ENCODE measurements at places on chromosomes 6 and 20. TPM values are rescaled to one million over a fixed set of nuclear protein-coding genes. Genes with fewer than 3 reads are reported as not detected.

- H3K4me3 ChIP-seq: no peak overlapping the region
- DNase-seq: no peak
- H3K4me1 ChIP-seq: peaks cover 66% of the 10 kb centered on the region
- H3K36me3 ChIP-seq: peaks cover 3% of the 10 kb centered on the region
- H3K27me3 ChIP-seq: no peaks in the 10 kb centered on the region
These were observed 37.3 kb downstream of the PREX1 start for GRCh38 chr20:48790473-48791003.

- H3K4me3 ChIP-seq: no peak overlapping the region
- peaks cover 2% of the 10 kb centered on the region for H3K4me1 ChIP-seq
- no peak for DNase-seq
- no peak overlapping the region for H3K27ac ChIP-seq
- H3K27me3 ChIP-seq: no peaks in the 10 kb centered on the region
These were observed 82.7 kb downstream of the JAG1 start for GRCh38 chr20:10590950-10591671.

DNA sequence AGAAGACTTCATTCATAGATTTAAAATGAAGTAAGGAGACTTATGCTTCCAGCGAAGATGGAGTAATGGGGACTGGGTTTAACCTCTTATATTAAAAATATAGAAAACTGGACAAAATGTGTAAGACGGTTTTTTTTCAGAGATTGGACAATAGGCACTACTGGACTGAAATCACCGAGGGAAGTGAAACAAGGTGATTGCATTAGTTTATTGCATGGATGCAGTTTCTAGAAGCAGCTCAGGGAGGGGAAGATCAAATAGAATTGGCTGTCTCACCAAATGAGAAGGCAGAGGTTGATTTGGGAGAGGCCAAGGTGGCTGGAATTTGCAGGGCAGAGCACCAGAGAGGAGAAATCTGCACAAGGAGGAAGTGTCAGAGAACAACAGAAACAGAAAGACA, 162.6 kb downstream of the DNAH8 start:
- H3K27ac ChIP-seq: no peak overlapping the region
- peaks cover 11% of the 10 kb centered on the region for H3K27me3 ChIP-seq
- H3K4me3 ChIP-seq: no peak overlapping the region
- H3K36me3 ChIP-seq: no peaks in the 10 kb centered on the region
- no peaks in the 10 kb centered on the region for H3K4me1 ChIP-seq

- no peaks in the 10 kb centered on the region for H3K36me3 ChIP-seq
- peaks cover 9% of the 10 kb centered on the region for H3K4me1 ChIP-seq
- peak; percentile 21 for DNase-seq
- H3K4me3 ChIP-seq: no peak overlapping the region
- H3K27ac ChIP-seq: no peak overlapping the region
- H3K27me3 ChIP-seq: no peaks in the 10 kb centered on the region
These were observed 391.6 kb downstream of the PLCB1 start for GRCh38 chr20:8523684-8524083.

- no peak overlapping the region for H3K27ac ChIP-seq
- no peaks in the 10 kb centered on the region for H3K36me3 ChIP-seq
- no peak for DNase-seq
- H3K4me3 ChIP-seq: no peak overlapping the region
These were observed 14.4 kb downstream of the RSPO4 start for GRCh38 chr20:987677-988076.

- no peaks in the 10 kb centered on the region for H3K27me3 ChIP-seq
- no peaks in the 10 kb centered on the region for H3K4me1 ChIP-seq
- no peak overlapping the region for H3K4me3 ChIP-seq
- no peaks in the 10 kb centered on the region for H3K36me3 ChIP-seq
These were observed 46.2 kb downstream of the NT5E start for GRCh38 chr6:85496009-85496579.

Gene SAMD10
- total RNA-seq: 7.2 TPM

- no peaks in the 10 kb centered on the region for H3K36me3 ChIP-seq
- H3K27me3 ChIP-seq: no peaks in the 10 kb centered on the region
- no peaks in the 10 kb centered on the region for H3K4me1 ChIP-seq
- H3K27ac ChIP-seq: no peak overlapping the region
These were observed 238.9 kb downstream of the FRK start for GRCh38 chr6:115821798-115822197.

GRCh38 chr6:170227996-170228945, 62.6 kb downstream of the DLL1 start:
- H3K36me3 ChIP-seq: no peaks in the 10 kb centered on the region
- H3K27ac ChIP-seq: no peak overlapping the region
- no peaks in the 10 kb centered on the region for H3K27me3 ChIP-seq
- no peaks in the 10 kb centered on the region for H3K4me1 ChIP-seq

Gene ACTL10
- total RNA-seq: 0.39 TPM

Gene PCSK2
- 238 TPM for total RNA-seq

- H3K4me3 ChIP-seq: no peak overlapping the region
- no peaks in the 10 kb centered on the region for H3K27me3 ChIP-seq
- peaks cover 10% of the 10 kb centered on the region for H3K4me1 ChIP-seq
- H3K36me3 ChIP-seq: no peaks in the 10 kb centered on the region
These were observed 256.4 kb downstream of the GMPR start for GRCh38 chr6:16494793-16495192.

Gene DEFB118
- not detected for total RNA-seq

Gene IER3
- total RNA-seq: 33.5 TPM

DNA sequence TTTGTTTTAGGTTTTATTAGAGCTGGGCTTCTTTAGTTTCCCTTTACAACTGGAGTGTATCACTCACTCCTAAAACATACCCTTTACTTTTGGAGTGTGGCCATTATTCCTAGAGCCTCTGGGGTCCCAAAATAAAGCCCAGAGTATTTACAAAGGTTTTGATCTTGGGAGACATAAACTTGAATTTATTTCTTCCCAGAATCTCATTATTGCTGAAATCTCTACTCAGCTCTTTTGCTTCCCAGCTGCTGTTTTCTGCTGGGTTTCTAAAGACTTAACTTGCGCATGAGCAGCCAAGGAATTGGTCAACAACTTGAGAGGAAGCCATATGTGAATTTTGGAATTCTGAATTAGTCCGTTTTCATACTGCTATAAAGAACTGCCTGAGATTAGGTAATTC, 94.5 kb upstream of the NRSN1 start:
- no peak overlapping the region for H3K4me3 ChIP-seq
- H3K36me3 ChIP-seq: no peaks in the 10 kb centered on the region

GRCh38 chr6:56399672-56400263, 152.4 kb upstream of the COL21A1 start:
- no peaks in the 10 kb centered on the region for H3K27me3 ChIP-seq
- H3K4me3 ChIP-seq: no peak overlapping the region
- no peaks in the 10 kb centered on the region for H3K4me1 ChIP-seq
- DNase-seq: no peak
- H3K27ac ChIP-seq: no peak overlapping the region

DNA sequence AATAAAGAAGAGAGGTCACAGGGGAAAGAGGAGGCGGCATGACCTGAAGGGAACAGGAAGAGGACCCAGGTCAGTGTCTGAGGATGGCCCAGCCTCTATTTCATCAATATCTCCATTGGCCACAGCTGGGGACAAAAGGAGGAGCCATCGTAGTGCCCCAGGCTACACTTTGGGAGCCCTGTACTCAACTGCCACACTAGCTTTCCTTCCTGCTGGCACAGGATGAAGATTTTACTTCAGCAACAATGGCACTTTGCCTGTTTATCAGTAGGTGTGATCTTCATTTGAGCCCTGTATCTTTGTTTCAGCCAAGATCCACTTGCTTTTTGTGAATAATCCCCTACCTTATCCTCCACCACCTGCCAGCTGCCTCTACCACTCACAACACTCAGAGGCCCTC, 35.4 kb upstream of the RCAN2 start:
- no peak overlapping the region for H3K27ac ChIP-seq
- DNase-seq: no peak
- no peaks in the 10 kb centered on the region for H3K27me3 ChIP-seq
- H3K4me3 ChIP-seq: no peak overlapping the region
- H3K4me1 ChIP-seq: no peaks in the 10 kb centered on the region

Gene COL19A1
- 0.31 TPM for total RNA-seq

Gene ZNF341
- total RNA-seq: 4.7 TPM

- no peak overlapping the region for H3K4me3 ChIP-seq
- peak; percentile 32 for DNase-seq
- H3K36me3 ChIP-seq: no peaks in the 10 kb centered on the region
- H3K4me1 ChIP-seq: peaks cover 4% of the 10 kb centered on the region
These were observed 321.4 kb downstream of the FARS2 start for GRCh38 chr6:5582762-5583161.

- H3K27me3 ChIP-seq: peaks cover 21% of the 10 kb centered on the region
- no peaks in the 10 kb centered on the region for H3K36me3 ChIP-seq
- H3K4me1 ChIP-seq: peaks cover 14% of the 10 kb centered on the region
- H3K4me3 ChIP-seq: peak overlapping the region; percentile 44
- DNase-seq: no peak
- no peak overlapping the region for H3K27ac ChIP-seq
These were observed 26.1 kb downstream of the HLA-F start for GRCh38 chr6:29749308-29749662.

DNA sequence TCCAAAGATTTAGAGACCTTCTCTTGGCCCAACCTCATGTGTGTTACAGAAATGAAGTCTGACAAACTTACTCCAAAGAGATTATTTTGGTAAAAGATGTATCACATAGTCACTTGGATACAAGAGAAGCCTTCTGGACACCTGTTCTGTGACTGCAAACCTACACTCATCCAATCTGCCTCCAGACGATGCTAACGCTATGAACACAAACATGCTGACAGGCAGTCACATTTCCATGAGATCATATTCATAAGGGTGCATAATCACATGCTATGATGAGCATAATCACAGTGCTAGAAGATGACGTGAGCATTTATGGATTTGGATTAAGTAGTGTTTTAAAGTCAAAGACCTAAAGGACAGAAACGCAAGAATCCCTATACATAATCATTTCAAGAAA, 340.2 kb downstream of the HACE1 start:
- H3K36me3 ChIP-seq: no peaks in the 10 kb centered on the region
- no peaks in the 10 kb centered on the region for H3K27me3 ChIP-seq
- no peak overlapping the region for H3K4me3 ChIP-seq

DNA sequence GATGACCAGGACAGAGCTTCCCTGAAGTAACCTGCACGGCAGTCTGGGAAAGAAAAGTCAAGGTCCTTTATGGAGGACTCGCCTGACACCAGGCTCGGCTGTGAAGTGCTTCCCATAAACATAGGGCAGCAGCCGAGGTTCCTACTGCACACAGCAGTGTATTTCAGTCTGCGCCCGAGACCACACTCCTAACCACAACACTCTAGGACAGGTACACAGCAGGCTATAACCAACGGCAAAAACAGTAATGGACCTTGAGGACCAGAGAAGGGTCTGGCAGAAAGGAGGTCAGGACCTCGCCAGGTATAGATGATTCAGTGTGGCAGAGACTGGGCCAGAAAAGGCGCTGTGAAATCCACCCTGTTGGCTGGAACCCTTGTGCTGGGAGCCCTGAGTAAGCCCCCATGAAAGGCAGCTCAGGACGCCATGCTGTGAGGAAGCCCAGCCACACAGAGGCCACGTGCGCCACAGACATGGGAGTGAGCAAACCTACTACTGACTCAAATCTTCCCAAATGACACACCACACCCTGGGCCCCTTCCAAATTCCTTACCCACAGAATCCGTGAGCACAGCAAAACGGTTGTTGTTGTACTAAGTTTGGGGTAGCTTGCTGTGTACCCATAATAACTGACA, 129.6 kb upstream of the CST7 start:
- H3K4me1 ChIP-seq: no peaks in the 10 kb centered on the region
- H3K27me3 ChIP-seq: no peaks in the 10 kb centered on the region
- H3K27ac ChIP-seq: no peak overlapping the region
- no peak for DNase-seq
- no peaks in the 10 kb centered on the region for H3K36me3 ChIP-seq

GRCh38 chr6:105460860-105461259, 58.0 kb upstream of the PREP start:
- no peak for DNase-seq
- H3K27me3 ChIP-seq: no peaks in the 10 kb centered on the region
- H3K4me1 ChIP-seq: no peaks in the 10 kb centered on the region
- no peaks in the 10 kb centered on the region for H3K36me3 ChIP-seq

GRCh38 chr6:18349386-18349785, 37.8 kb upstream of the RNF144B start:
- H3K4me3 ChIP-seq: no peak overlapping the region
- no peak for DNase-seq
- no peaks in the 10 kb centered on the region for H3K27me3 ChIP-seq

DNA sequence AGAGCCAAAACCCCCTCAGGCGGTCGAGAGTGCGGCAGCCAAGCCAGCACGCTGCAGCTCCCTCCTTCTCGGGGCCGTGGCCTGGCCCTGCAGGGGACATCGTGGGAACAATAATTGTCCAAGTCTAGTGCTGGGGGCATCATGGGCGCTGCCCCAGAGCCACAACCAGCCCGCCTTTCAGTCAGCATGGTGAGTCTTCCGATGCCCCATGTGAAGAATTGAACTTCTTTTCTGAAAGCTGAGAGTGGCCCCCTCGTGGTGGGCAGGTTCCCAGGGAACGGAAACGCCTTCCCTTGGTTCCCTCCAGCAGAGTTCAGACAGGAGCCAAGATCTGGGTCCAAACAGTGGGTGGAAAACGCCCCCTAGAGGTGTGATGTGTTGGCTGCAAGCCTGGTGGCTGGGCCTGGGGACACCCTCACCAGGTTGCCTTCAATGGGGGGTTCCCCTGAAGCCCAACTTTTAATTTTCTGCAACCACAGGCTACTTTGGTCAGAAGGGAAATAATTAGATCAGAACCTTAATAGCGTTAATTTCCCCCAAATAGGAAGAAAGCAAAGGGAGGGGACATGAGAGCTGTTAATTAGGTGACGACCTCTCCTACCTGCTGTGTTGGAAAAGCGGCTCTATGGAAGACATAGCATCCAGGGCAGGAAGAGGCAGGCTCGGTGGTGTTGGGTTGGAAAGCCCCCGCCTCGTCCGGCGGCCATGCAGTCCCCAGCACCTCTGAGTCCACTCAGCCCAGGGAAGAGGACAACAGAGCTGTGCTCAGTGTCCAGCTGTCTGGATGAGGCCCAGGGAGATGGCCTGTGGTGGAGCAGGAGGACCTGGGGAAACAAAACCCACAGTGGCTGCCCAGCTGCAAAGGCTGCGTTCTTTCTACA, 4.7 kb upstream of the MRGBP start:
- peaks cover 11% of the 10 kb centered on the region for H3K4me1 ChIP-seq
- H3K27me3 ChIP-seq: no peaks in the 10 kb centered on the region
- H3K27ac ChIP-seq: no peak overlapping the region
- no peaks in the 10 kb centered on the region for H3K36me3 ChIP-seq
- H3K4me3 ChIP-seq: no peak overlapping the region

DNA sequence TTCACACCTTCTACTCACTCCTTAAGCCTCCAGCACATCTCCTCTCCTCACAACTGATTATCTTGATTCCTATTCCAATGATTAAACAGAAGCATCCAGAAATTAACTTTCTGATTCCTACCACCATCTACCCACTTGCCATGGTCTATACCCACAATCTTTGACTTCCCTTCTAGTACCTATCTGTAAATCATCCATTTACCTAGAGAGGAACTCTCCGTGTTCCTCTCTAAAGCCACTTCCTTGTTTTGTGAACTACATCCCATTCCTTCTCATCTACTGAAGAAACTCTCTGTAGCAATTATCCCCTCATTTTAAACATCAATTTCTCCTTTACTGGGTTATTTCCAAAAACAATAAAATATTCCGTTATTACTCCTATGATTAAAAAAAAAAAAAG, 167.3 kb downstream of the ARHGAP18 start:
- H3K4me1 ChIP-seq: no peaks in the 10 kb centered on the region
- H3K27me3 ChIP-seq: no peaks in the 10 kb centered on the region
- no peak for DNase-seq
- no peak overlapping the region for H3K27ac ChIP-seq
- H3K36me3 ChIP-seq: no peaks in the 10 kb centered on the region

- no peak overlapping the region for H3K27ac ChIP-seq
- DNase-seq: no peak
- no peaks in the 10 kb centered on the region for H3K27me3 ChIP-seq
- H3K4me3 ChIP-seq: no peak overlapping the region
- H3K36me3 ChIP-seq: no peaks in the 10 kb centered on the region
These were observed 53.5 kb downstream of the KCNQ5 start for GRCh38 chr6:72675396-72675795.

Data from A673 (cell line).